Suppressor macrophage treated with lipopolysaccharide for 4 hours (primary cell): ENCODE measurements at places on chromosomes 7 and 10.

DNA sequence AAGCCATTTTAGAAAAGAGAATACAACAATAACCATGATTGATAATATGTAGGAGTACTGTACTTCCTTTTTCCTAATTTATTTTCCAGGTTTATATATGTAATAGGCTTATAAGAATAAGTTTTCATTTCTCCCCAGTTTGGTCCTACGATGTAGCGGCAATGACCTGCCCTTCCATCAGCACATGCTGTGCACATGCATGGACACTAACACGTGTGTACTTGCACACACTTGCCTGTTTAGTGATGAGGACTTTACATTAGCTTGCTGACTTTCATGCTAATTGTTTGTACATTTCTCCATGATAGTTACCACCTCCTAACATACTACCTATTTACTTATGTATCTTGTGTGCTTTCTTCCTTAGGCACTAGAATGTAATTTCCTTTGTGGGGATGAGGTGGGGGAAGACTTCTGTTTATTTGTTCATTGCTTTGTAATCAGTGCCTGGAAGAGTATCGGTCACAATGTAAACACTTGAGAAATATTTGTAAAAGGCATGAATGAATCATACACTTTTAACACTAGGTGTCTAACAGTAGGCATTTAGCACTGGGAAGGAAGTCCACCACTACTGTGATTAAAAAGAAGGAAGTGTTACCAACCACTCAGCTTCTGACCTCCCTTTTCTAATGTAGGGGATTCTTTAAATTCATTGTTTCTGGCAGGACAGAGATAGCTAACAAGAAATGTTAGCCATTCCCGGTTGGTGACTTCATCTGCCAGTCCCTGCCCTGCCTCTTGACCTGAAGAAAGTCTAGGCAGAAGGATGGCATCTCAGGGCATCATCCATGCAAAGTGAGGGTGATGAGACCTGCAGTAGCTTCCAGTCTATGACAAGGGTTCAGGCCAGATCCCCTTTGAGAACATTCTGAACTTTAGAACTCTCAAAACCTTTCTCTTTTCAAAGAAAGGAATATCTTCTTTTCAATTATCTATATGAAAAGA is 120.2 kb upstream of the RAB18 start:
- peak; percentile 49 for DNase-seq

DNA sequence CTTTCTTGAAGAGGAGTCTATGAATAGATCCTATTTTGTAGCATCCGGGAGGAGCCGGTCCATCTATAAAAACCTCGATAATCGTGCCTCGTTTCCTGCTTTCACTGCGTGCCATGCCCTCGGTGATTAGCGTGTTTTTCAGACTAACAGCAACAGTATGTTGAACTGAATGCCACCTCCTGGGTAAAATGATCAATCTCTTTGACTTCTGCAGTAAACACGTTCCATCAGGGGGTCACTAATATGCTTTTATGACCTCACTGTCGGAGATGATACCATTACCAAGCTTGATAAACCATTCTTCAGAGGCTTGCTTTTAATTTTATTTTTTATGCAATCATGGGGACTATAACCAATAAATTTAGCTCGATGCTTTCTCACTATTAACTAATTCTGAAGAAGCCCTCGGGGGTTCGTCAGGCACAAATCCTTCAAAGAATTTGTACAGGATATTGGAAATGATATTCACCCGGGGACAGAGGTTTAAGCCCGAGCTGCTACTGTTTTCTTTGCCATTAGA is 228.3 kb downstream of the ADARB2 start:
- DNase-seq = no peak

- DNase-seq = no peak
Measured at GRCh38 chr7:47196106-47196645, 385.7 kb downstream of the TNS3 start.

DNA sequence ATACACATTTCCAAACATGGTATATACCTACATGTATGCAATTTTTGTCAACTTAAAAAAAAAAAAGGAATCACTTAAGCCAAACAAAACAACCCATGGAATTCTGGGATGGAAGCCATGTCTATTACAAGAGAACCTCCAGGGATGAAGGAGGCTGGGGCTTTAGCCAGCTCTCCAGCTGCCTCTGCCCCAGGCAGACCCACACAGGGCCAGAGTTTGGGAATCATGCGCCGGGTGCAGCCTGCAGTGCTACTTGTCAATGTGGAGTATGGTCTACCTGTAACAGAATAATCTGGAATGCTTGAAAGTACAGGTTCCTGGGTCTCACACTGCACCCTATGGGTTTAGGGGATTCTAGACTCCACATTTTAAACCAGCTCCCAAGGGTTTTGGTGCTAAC is 10.8 kb downstream of the ATP6V0E2 start:
- no peak for DNase-seq

GRCh38 chr10:49280001-49280408 is 19.0 kb upstream of the C10orf71 start:
- peak; percentile 92 for DNase-seq
